ENCODE measurements at places on chromosomes 7 and 10.

- no peak for DNase-seq
Measured at GRCh38 chr7:79504607-79505389, 51.3 kb upstream of the MAGI2 start.

GRCh38 chr7:151454932-151455530 lies 15.1 kb upstream of the CRYGN start:
- no peak for DNase-seq

- DNase-seq: no peak
Measured at GRCh38 chr7:93429563-93429962, 145.0 kb downstream of the CALCR start.

DNA sequence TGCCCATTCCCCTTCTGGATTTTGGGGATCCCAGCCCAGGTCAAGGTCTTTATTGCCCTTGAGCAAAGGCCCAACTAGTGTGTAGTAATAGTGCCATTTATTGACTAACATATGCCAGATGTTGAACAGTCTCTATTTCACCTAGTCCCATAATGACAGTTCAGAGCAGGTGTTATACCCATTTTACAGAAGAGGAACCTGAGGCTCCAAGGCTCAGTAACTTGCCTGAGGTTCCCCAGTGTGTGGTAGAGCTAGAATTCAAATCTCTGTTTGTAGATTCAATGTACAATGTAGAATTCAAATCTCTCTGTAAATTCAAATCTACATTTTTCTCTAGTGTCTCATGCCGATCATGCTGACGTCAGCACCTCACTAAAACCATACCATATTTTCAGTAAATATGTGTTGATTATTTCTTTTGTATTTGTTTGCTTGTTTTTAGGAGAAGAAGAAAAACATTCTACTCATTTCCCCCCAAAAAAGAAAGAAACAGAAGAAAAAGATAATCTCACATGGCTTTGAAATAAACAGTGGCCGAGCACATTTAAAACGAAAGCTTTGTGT lies 329.7 kb downstream of the PRPF18 start:
- DNase-seq: no peak

DNA sequence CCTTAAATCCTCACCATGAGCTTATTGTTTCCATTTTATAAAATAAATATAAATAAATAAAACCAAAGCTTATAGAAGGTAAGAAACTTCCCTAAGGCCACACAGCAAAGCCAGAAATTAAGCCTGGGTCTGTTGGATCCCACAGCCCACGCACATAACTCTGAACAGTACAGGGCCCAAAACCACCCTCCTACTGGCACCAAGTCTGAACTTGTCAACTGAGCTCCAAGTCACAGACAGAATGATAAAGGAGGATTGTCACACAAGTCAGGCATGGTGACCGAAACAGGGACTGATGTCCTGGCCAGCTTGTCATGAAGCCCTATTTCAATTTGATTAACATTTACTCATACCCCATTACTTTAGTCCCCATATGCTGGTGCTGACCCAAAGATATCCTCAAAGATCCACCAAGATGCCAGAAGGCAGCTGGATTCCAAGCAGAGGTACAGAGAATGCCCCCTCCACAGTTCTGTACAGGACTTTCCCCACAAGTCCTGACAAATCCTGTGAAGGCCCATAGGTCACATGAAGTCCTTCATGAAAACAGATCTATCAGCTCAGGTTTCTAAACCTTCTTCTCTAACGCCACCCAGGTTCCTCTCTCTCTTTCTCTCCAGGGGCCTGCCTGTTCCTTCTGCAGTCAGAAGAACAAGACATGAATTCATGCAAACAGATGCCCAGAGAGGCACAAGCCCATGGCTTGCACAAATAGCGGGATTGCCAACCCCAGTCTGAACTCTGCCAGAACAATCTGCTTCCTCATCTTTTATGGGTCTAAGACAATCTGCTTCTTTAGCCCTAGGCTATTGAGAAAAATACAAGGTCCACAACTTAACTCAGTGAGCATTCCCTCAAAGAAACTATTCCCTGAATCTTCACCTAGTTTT lies 60.9 kb downstream of the GLI3 start:
- DNase-seq: peak; percentile 96

GRCh38 chr7:132009778-132010177 lies 453.4 kb upstream of the PODXL start:
- no peak for DNase-seq

- no peak for DNase-seq
Measured at GRCh38 chr7:99789441-99790070, 5.6 kb upstream of the CYP3A4 start.
